ENCODE measurements at places on chromosomes 16 and 17.

DNA sequence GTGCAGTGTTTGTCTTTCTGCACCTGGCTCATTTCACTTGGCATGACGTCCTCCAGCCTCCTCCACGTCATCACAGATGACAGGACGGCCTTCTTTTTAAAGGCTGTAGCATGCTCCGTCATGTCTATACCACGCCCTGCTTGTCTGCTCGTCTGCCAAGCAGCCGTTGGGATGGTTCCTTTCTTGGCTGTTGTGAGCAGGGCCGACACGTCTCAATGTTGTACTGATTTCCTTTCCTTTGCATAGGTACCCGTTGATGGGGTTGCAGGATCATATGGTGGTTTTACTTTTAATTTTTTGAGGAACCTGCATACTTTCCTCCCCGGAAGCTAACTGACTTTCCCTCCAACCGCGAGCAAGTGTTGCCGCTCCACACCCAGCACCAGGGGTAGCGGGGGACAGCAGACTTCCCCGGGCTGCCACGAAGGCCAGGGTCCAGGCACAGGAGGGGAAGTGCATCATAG is 212.2 kb upstream of the ZNF469 start:
- no peak for DNase-seq

DNA sequence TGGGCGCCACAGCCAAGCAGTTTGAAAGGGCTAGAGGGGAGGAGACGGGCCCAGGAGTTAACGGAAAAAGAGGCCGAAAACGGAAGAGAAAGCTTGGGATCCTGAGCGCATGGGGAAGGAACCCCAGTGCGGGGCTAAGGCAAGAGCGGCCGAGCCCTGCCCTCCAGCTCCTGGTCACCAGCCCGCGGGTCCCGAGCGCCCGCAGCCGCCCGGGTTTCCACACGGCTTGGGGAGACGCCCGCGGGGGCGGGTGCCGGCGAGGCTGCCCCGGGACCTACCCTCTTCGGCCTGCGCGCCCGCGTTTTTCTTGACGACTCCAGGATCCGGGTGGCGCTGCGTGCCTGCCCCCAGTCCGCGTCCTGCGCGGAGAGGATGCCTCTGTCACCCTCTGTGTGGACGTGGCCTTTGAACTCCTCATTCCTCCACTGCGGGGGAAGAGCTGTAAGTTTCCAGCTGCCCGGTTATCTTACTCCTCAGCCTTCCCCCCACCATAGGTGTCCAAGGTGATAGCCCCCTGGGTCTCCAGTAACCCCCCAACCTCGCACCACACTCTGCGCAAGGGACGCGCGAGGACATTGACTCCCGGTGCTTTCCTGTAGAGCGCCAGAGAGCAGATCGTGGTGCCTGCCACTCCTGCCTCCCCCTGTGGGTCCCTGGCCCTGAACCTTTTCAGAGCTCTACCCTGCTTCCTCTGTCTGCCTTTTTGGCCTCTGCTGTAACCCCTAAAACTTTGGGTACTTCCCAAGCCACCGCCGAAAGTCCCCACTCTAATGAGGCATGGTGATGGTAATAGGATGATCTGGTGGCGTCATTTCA is 1.7 kb upstream of the CDH11 start:
- no peak for DNase-seq

DNA sequence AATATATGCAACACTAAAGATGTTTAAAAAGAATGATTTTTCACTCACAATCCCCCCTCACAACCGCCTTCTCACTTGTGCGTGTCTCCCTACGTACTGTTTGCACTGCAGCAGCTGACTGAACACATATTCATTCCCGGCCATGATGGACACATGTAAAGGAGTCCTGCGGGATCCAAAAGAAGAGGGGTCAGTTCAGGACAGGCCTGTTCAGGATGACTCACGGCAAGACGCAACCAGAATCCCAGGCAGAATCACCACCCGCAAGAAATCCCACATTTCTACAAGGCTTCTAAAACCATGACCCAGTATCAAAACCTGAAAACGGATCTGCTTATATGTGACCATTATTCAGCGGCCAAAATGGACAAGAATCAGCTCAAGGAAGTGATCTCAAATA is 52.3 kb downstream of the CYB5D2 start:
- DNase-seq = peak; percentile 92

- DNase-seq = no peak
Observed at GRCh38 chr16:57916735-57917438, 54.0 kb downstream of the CNGB1 start.

GRCh38 chr17:76879691-76880090 is 11.5 kb downstream of the MGAT5B start:
- peak; percentile 15 for DNase-seq

DNA sequence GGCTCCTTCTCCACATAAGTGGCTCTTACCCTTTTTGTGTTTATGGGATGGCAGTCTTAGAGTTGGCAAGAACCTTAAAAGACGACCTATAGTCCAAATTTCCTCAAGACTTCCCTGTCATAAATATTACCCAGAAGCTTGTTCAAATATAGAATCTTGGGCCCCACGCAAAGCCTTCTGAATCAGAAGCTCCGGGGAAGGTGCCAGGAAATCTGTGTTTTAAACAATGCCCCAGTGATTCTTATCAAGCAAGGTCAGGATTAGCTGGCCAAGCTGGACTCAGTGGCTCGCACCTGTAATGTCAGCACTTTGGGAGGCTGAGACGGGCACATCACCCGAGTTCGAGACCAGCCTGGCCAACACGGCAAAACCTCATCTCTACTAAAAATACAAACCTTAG is 85.7 kb downstream of the TIMM22 start:
- peak; percentile 77 for DNase-seq

GRCh38 chr17:73346501-73347162 is 34.8 kb upstream of the CDC42EP4 start:
- no peak for DNase-seq

- DNase-seq = no peak
Observed at GRCh38 chr16:48235556-48236136, 8.5 kb upstream of the LONP2 start.

DNA sequence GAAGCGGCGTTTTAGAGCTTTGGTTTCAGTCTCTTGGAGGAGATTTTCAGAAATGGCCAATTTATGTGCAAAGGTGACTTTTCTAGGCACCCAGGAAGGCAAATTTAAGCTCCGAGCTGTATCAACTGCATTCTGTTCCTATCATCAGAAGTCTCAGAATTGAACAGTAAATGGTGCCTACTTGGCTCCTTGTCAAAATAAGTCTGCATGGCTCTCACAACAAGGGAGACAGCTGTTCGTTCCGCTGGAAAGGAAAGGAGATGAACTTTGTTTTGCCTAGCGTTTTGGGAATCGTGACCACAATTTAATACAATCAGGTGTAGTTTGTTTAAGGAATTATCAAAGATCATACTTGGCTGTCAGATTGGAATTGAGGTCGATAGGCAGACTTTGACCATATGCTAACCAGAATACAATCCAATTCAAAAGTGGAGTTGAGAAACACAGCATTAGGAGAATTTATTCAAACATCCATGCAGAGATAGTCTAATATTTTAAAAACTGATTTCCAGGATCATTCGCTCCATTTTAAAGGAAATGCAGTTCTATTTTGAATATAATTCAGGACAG is 139.4 kb downstream of the CPPED1 start:
- no peak for DNase-seq

DNA sequence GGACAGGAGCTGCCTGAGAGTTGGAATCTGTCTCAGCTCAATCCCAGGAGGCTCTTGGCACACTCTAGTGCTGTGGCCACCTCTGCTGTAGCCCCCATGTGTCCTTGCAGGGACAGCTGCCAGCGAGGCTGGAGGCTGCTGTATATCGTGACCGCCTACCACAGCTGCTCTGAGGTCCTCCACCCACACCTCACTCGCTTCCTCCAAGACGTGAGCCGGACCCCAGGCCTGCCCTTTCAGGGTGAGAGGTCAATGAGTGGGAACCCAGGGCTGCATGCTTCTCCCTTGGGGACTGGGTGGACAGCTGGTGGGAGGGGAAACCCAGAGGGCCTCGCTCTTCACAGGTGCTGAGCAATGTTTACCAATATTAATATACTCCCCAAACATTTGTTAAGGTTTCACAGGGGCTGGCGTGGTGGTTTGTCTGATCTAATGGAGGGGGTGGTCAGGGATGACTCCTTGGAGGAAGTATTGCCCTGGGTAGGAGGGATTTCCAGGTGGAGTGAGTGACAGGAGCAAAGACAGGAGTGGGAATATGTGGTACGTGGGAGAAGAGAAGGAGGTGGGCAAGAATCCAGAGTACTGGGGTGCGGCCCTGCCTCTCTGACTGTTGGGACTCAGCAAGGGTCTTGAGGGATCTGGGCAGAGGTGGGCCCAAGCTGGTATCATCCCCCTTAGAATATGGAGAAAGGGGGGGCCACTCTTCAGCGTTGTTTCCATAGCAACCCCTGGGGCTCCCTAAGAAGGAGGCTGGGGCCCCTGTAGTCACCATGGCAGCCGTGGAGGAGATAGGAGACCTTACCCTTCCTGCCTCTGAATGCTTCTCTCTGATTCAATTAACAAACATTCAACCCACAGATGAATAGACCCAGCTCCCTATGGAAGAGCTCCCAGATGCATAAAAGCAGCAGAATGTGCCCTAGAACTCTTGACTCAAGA is 22.2 kb upstream of the ALKBH5 start:
- DNase-seq = no peak

DNA sequence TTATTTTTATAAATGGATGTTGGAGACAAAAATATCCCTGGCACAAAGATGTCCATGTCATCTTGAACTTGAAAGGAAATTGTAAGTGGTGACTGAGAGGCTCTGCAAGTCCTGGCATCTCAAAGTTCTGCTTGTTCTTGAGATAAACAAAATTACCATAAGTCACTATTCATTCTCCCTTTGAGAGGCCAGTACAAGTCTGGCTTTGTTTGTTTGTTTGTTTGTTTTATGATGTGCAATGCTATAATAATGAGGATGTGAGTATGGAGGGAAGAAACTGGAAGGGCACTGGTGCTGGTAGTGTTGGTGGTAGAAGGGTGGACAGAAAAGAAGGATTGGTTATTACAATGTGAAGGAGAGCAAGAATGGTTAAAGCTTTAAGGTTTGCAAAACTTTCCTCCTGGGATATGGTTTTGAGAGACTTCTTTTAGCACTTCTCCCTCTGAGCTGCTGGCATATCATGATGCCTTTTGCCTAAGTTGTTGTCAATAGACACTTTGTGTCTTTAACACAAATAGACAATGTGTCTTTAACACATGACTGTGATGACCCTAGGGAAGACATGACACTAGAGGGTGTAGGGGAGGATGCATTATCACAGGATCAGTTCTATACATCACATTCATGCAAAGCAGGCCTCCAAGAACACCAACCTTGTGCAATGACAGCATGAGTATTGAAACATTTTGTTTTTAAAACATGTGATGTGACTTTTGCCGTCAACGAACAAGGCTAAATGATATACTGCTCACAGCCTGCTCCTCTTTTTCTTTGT is 880.5 kb upstream of the GOT2 start:
- no peak for DNase-seq

DNA sequence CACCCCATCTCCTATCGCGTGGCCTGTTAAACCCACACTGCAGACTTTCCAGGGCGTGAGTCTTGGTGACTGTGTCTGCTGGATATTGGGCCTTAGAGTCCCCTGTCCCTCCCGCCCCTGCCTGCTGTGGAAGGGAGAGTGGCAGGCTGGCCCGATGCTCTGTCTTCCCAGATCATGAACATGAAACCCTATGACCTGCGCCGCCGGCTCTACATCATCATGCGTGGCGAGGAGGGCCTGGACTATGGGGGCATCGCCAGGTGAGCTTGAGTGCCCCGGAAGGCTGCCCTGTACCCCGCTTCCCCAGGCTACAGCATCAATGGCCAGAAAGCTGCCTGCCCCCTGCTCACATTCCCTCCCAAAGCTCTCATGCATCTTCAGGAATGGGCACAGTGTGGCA is 19.5 kb upstream of the CLEC18A start:
- no peak for DNase-seq

DNA sequence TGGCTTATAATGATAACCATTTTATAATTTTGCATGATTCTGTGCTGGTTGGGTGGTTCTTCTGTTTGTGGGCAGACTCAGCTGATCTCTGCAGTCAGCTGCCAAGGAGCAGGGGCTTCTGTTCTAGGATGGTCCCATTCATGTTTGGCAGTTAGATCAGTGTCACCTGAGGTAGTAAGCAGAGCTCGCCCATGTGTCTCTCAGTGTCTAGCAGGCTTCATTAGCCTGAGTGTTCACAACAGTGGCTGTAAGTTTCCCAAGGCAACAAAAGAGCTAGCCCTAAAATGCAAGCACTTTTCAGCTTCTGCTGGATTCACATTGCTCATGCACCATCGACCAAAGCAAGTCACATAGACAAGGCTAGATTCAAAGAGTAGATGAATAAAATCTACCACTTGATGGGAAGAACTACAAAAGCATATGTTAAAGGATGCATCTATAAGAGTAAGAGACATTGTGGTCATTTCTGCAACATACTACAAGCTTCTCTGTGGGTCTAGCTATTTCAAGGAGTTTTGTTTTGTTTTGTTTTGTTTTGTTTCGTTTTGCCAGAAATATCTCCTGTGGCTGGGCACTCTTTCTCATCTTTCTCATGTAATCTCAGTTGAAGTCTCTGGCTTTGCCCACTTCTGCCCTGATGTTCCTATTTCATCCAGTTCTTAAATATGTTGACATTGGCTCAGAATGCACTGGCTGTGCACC is 180.8 kb downstream of the HS3ST4 start:
- no peak for DNase-seq

- peak; percentile 26 for DNase-seq
Observed at GRCh38 chr16:22098405-22099255, 6.3 kb downstream of the VWA3A start.

DNA sequence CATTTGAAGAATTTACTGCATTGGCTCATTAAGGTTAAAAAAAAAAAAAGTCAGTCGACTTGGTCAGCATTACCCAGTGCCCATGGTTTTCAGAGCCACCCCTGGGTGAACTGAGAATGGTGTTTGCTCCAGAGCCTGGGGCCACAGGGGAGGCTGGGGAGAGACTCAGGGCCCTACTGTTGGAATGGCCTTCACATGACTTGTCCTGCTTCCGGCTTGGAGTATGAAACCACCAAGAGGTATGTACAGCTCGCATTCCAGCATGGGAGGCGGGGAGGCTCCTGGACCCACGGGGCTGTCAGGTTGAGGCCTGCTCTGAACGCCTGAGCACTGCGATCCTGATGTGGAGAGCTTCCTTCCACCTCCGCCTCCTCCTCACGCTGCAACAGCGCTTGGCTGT is 36.8 kb downstream of the MSI2 start:
- DNase-seq = peak; percentile 80

GRCh38 chr16:57686577-57686976 is 8.0 kb upstream of the DRC7 start:
- no peak for DNase-seq
